CD4-positive, alpha-beta T cell treated with Interleukin-4 for 1 hour (primary cell): ENCODE measurements at places on chromosomes 3 and 15.

GRCh38 chr15:67760901-67761300, 64.4 kb upstream of the SKOR1 start:
- DNase-seq, result no peak

- no peak for DNase-seq
Observed at GRCh38 chr3:198107840-198108734, 148.1 kb downstream of the LMLN start.

- no peak for DNase-seq
Observed at GRCh38 chr15:68275165-68275746, 2.3 kb upstream of the FEM1B start.

DNA sequence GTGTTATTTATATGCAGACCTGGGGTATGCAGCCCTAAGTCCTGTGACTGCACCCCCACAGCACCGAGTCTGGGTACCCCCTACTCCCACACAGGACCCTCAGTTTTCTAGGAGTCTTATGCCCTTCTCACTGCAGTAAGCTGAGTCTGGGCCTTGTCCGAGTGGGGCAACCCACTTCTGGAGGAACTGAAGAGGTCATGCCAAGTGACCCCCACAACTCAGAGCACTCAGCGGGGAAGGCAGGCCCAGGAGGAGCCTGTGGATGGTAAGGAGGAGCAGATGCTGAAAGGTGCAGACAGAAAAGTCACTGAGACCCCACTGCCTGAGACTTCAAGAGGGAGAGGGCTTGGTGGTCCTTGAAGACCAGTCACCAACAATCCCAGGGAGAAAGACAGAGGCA, 56.1 kb upstream of the FGD5 start:
- DNase-seq, result no peak

DNA sequence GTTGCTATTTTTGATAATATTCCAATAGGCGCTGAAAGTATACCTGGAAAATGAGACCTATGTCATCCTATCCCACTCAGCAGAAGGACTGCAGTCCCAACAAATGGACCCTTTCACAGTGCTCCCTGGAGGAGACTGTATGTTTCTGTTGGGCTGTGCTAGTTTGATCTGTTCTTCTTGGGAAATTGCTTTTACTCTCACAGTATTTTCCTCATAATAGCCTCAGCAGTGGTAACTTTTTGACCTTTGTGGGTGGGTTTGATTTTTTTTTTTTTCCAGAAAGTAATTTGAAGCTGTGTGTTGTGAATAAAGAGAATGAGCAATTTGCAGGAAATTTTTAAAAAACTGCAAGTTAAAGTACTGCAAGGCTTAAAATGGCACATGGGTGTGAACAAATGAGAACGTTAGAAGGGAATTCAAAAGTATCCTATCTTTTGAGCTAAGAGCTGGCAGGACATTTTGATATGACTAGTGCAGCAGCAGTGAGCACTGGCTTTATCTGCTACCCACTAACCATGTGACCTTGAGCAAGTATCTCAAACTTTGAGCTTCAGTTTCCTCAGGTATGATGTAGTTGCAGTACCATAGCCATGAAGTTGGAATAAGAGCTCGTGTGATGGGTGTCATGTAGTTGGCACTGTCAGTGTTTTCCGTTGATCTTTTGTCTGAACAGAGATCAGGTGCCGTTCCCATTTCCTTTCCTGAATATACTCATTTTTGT, 118.4 kb downstream of the ATG7 start:
- DNase-seq, result no peak

GRCh38 chr3:46094506-46094905, 67.2 kb upstream of the XCR1 start:
- DNase-seq, result no peak

GRCh38 chr3:88033808-88034207, 25.0 kb downstream of the CGGBP1 start:
- no peak for DNase-seq

DNA sequence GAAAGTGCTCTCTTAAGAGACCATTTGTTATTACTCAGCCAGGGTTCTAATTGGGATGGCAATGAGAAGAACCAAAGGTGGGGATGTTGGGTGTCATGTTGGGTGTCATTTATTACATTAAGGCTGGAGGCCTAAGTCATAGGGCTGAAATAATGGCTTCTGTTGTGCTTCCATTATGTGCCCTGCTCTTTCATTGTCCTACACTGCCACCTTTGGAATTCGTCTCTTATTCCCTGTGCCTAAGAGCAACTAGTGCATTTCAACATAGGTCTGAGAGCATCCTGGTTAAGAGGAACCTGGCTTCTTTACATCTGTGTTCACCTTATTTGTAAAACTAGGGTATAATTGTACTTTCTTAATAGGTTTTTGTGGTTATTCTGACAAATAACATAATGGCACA, 32.2 kb downstream of the RIOX2 start:
- peak; percentile 36 for DNase-seq

DNA sequence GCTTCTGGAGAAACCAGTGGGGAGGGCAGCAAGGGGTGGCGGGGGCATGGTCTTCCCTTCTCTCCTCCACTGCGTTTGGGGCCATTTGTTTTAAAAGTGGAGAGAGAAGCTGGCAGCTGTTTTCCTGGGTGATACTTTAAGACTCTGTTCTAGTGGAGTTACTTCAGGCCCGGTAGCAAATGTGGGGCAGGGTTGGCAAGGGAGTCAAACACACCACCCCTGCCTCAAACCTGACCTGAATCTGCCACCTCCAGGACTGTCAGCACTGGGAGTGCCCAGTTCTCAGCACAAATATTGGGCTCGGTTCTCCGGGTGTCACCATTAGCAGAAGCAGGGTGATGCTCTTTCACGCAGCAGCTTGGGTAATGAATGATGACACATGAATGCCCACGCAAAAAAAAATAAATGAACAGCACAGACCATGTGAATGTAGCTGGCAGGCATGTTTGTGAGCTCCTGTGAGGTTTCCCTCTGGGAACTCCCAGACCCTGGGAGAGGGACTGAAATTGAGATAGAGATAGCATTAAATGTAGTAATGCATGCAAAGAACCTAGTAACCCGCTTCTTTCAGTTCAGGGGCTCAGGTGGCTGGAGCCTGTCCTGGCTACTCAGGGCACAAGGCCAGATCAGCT, 424.0 kb downstream of the MCTP2 start:
- no peak for DNase-seq

DNA sequence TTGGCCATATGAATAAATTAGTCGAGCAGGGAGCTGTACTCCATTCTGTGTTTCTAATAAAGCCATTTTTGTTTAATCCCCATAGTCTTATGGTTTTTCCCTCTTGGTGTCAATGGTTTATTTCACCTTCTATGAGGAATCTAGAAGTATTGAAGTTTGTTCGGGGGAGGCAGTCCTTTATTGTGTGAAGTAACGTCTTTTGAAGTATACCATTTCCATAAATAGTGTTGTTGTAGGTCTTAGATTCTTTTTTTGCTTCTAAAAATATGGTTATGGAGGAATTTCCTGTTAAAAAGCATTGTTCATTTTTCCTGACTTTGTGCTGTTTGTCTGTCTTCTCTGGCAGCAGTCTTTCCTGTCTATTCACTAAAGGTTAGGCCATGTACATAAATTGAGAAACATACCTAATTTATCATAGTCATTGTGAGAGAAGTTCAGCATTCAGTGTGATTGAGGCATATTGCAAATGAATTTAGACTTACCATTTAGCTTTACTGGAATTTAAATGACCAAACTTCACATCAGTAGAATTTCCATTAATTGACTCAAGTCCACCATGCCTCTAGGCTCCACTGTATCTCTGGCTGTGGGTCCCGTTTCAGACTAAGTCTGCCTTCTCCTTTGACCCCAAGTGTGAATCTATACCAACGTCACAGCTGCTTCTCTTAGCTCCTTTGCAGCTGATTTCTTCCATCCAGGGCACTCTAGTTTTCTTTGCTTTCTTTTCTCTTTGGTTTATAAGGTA, 37.3 kb downstream of the YEATS2 start:
- DNase-seq, result no peak

GRCh38 chr3:193782276-193782647, 189.3 kb downstream of the OPA1 start:
- DNase-seq, result no peak

GRCh38 chr3:173096994-173097785, 43.8 kb downstream of the SPATA16 start:
- no peak for DNase-seq

DNA sequence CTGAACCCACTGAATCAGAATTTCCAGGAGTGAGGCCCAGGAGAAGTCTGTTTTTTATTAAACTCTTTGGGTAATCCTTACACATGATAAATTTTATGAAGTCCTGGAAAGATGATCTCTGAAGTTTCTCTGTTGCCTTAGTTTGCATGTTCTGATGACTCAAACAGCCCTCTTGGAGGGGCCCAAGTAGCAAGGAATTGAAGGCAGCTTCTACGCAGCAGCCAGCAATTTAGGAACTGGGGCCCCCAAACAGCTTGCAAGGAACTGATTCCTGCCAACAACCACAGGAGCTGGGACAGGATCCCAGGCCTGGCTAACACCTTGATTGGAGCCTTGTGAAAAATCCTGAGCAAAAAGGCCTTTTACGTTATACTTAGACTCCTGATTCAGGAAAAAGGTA, 5.4 kb upstream of the ACP3 start:
- DNase-seq, result no peak

GRCh38 chr3:196055683-196056270, 26.1 kb downstream of the TFRC start:
- DNase-seq, result no peak

DNA sequence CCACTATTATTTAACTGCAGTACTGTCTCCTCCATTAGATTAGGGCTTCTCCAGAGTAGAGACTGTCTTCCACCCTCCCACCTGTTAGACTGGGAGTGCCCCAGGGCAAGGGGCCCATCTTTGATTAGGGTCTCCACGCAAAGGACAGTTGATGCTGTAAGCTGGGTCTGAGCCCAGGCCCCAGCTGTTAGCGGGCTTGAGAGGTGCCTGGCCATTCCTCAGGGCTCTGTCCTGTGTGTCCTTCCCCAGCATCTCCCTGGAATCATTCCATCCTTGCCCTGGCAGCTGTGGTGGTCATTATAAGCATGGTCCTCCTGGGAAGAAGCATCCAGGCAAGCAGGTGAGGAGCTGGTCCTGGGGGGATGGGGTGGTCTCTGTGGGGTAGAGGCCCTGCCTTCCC, 6.1 kb downstream of the SLC51B start:
- DNase-seq, result no peak

DNA sequence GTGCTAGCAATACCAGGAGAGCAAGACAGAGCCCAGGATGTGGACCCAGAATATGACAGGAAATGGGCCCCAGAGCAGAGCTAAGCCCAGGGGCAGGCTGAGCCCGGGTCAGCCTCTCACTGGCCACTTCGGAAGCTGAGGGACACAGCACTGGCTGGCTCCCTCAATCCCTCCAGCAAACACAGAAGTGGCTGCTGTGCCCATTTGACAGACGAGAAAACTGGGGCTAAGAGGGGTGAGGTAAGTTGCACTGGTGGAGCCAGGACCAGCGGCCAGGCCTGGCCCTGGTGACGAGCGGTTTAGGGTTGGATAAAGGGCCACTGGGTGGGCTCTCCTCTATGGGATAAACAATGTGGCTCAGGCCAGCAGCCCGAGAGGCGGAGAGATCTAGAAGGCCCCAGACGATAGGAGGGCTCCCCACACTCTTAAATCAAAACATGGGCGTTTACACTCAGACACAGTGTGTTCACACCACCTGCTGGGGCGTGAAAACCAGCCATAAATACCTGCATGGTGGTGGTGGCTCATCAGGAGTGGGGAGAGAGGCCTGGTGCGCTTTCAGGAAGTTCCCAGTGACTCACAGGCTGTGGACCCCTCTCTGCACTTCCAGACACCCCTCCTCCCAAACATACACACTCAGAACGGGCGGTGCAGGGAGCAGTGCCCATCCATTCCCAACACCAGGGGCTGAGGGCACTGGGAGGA, 12.0 kb upstream of the LINGO1 start:
- no peak for DNase-seq

- no peak for DNase-seq
Observed at GRCh38 chr15:40543631-40544294, 21.1 kb downstream of the CCDC32 start.

GRCh38 chr3:186802701-186803100, 3.6 kb downstream of the RFC4 start:
- DNase-seq, result no peak

DNA sequence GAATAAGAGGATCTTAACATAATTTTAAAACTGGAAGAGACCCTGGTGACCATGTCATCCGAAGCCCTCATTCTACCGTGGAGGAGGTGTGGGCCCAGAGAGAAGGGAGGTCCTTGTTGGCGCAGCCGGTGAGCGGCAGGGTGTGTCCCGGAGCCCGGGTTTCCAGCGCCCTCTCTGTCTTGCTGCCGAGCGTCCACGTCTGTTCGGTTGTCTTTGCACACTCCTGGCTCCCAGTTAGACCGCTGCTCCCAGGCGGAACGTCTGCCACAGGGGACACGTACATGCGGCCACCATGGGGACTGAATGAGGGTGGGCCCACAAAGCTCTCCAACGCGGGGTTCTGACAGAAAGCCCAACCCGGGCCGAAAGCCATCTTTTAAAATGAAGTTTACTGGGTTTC, 6.6 kb upstream of the MUC4 start:
- DNase-seq, result no peak

DNA sequence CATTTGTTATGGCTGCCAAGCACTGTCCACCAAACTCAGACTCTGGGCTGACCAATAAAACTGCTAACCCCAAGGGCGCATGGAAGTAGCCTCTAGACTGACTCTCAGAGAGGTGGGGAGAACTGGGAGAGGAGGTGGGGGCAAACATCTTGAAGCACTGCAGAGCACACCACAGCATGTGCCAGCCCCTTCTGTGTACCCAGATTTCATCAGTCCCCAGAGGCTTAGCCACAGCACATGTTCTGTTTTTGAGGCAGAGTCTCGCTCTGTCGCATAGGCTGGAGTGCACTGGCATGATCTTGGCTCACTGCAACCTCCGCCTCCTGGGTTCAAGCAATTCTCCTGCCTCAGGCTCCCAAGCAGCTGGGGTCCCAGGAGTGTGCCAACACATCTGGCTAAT, 119.5 kb upstream of the SPATA12 start:
- no peak for DNase-seq

DNA sequence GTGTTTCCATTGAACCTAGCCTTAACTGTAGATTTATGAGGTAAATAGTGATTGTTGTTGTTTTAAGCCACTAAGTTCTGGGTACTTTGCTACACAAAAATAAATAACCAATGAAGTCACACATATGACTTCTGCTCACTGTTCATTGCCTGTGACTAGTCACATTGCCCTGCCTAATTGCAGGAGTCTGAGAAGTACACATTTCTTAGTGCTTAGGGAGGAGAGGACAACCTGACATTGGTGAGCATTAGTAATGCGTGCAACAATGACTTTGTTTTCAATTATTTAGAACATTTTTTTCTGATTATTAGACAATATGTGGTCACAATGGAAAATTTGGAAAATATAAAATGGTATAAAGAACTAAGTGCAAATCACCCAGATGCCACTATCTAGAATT, 133.2 kb upstream of the DAZL start:
- DNase-seq, result no peak

- no peak for DNase-seq
Observed at GRCh38 chr15:63364399-63365272, 17.0 kb downstream of the CA12 start.

GRCh38 chr3:23810343-23811184, 4.8 kb downstream of the UBE2E1 start:
- DNase-seq, result peak; percentile 42

DNA sequence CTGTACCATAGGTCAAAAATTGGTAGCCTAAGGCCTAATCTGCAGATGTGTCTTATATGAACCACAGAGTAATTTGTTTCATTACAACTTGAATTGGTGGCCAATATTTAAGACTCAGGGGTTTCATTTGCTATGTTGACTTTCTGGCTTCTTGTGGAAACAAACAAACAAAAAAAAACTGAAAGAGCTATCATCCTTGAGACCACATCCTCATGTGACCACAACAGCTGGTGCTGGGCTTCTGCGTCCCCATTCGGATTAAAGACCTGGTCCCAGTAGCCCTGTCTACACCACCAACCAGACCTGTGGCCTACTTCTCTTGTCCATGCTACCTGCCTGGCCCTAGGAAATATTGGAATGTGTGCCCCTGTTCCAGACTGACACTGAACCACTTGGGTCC, 61.7 kb downstream of the STRIT1 start:
- no peak for DNase-seq
